ENCODE measurements at places on chromosomes 12 and 14. TPM values are rescaled to one million over a fixed set of nuclear protein-coding genes. Genes with fewer than 3 reads are reported as not detected.

- no peak for DNase-seq
- H3K4me1 ChIP-seq: no peaks in the 10 kb centered on the region
- H3K27ac ChIP-seq: no peak overlapping the region
Measured at GRCh38 chr12:118689793-118690192, 291.5 kb upstream of the SRRM4 start.

GRCh38 chr14:101602466-101602840 is 41.2 kb downstream of the DIO3 start:
- H3K4me3 ChIP-seq: no peak overlapping the region
- no peak overlapping the region for H3K27ac ChIP-seq

- no peak overlapping the region for H3K4me3 ChIP-seq
- peak; percentile 36 for DNase-seq
- H3K27me3 ChIP-seq: no peaks in the 10 kb centered on the region
- no peaks in the 10 kb centered on the region for H3K36me3 ChIP-seq
- no peaks in the 10 kb centered on the region for H3K4me1 ChIP-seq
Measured at GRCh38 chr14:28608851-28609828, 157.4 kb upstream of the FOXG1 start.

GRCh38 chr12:104533134-104533533 is 76.4 kb downstream of the CHST11 start:
- no peak for DNase-seq
- H3K4me3 ChIP-seq: no peak overlapping the region
- no peak overlapping the region for H3K27ac ChIP-seq

DNA sequence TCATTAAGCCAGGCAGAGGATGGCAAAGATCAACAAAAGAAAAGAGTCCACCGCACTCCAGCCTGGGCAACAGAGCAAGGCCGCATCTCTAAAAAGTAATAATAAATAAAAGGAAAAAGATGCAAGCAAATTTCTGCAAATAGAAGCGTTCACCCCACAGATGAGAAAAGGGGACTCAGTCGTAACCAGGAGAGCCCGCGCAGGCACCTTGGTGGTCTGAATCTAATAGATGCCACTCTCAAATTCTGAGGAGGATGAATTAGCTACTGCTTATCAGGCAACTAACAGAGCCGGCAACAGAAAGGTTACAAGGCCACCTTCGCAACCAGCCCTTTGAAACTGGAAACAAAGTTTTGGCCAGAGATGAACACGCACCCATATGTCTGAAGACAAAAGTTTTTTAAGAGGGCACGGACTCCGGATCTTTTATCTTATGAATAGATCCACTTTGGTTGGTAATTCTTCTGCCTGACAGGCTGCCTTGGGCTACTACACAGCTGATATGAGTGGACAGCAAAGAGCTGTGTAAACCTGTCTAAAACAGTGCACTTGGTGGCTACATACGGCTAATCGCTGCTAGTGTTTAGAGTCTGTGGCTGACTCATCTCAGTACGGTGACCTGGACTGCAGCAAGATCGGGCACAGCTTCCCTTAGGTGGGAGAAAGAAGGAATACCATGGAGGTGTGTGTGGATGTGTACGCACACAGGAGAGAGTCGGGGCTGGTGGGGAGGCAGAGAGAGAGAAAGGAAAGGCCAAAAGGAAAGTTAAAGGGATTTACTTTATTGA is 32.9 kb upstream of the TTC7B start:
- H3K27me3 ChIP-seq: no peaks in the 10 kb centered on the region
- no peaks in the 10 kb centered on the region for H3K36me3 ChIP-seq
- no peak overlapping the region for H3K4me3 ChIP-seq
- H3K27ac ChIP-seq: no peak overlapping the region

- H3K36me3 ChIP-seq: peaks cover 38% of the 10 kb centered on the region
- no peak overlapping the region for H3K4me3 ChIP-seq
- no peaks in the 10 kb centered on the region for H3K4me1 ChIP-seq
- no peaks in the 10 kb centered on the region for H3K27me3 ChIP-seq
- DNase-seq: no peak
- H3K27ac ChIP-seq: no peak overlapping the region
Measured at GRCh38 chr12:122545855-122546254, 18.8 kb downstream of the KNTC1 start.

- no peaks in the 10 kb centered on the region for H3K4me1 ChIP-seq
- no peak for DNase-seq
- peaks cover 2% of the 10 kb centered on the region for H3K36me3 ChIP-seq
- H3K27ac ChIP-seq: no peak overlapping the region
Measured at GRCh38 chr12:116395396-116395795, 117.9 kb upstream of the MED13L start.

- no peaks in the 10 kb centered on the region for H3K4me1 ChIP-seq
- no peaks in the 10 kb centered on the region for H3K36me3 ChIP-seq
- no peak for DNase-seq
Measured at GRCh38 chr14:96584907-96585671, 82.9 kb downstream of the PAPOLA start.

DNA sequence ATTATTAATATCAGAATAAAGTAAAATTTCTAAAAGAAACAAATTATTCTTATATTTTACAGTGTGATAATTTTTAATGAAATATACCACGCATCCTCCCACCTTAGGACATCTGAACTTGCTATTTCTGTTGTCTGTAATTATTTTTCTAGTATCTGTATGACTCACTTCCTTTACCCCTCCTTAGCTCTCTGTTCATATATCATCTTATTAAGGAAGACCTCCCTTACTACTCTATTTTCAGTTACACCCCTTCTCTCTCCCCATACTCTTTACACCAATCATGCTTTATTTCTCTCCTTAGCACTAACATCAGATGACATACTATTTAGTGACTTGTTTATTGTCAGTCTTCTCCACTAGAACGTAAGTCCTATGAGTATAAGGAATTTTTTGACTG is 34.2 kb upstream of the C12orf50 start:
- no peak for DNase-seq
- H3K4me3 ChIP-seq: no peak overlapping the region
- peaks cover 29% of the 10 kb centered on the region for H3K36me3 ChIP-seq
- peaks cover 11% of the 10 kb centered on the region for H3K4me1 ChIP-seq
- H3K27ac ChIP-seq: no peak overlapping the region

DNA sequence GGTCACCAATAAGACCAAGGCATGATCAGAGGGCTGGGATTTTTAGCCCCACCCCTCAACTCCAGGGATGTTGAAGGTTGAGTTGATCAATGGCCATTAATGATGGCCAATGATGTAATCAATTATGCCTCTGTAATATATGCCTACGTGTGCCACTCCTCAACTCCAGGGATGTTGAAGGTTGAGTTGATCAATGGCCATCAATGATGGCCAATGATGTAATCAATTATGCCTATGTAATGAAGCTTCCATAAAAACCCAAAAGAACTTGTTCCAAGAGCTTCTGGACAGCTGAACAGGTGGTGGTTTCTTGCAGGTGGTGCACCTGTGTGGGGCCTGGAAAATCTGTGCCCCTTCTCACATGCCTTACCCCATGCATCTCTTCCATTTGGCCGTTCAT is 33.2 kb downstream of the KLRG1 start:
- no peak for DNase-seq
- H3K36me3 ChIP-seq: peaks cover 8% of the 10 kb centered on the region
- no peak overlapping the region for H3K4me3 ChIP-seq
- H3K27ac ChIP-seq: no peak overlapping the region

NEDD1 gene
- total RNA-seq: 55.4 TPM

ERBB3 gene
- total RNA-seq: 0.86 TPM

MYO1H gene
- total RNA-seq: not detected

SBNO1 gene
- 49.9 TPM for total RNA-seq

CCDC198 gene
- total RNA-seq: not detected

MAPKAPK5 gene
- total RNA-seq: 53.9 TPM

CRADD gene
- 10.4 TPM for total RNA-seq

ITGB7 gene
- 168 TPM for total RNA-seq

GLI1 gene
- total RNA-seq: not detected

TPPP2 gene
- not detected for total RNA-seq

B4GALNT3 gene
- total RNA-seq: 1.9 TPM

KCNA5 gene
- total RNA-seq: not detected
